Smooth muscle cell of trachea (primary cell): ENCODE measurements at places on chromosomes 1 and 21. TPM values are rescaled to one million over a fixed set of nuclear protein-coding genes. Genes with fewer than 3 reads are reported as not detected.

SLC30A10 gene
- not detected in 2 replicates for total RNA-seq

NUF2 gene
- 3.5 and 29.7 TPM in 2 replicates for total RNA-seq

SYT2 gene
- under 0.01 TPM in 1 of 2 replicates, not detected in the other for total RNA-seq

LRRN2 gene
- not detected in 2 replicates for total RNA-seq

RBM11 gene
- 0.58 TPM in 1 of 2 replicates, not detected in the other for total RNA-seq

SPRR3 gene
- not detected in 2 replicates for total RNA-seq

ERG gene
- total RNA-seq: 0.44 TPM in 1 of 2 replicates, not detected in the other

ACOT7 gene
- total RNA-seq: 31.8 and 37.4 TPM in 2 replicates

TEDDM1 gene
- total RNA-seq: not detected in 2 replicates

OLIG1 gene
- total RNA-seq: not detected in 2 replicates

PEAR1 gene
- 5.6 and 7.4 TPM in 2 replicates for total RNA-seq

CHODL gene
- 0.15 and 0.17 TPM in 2 replicates for total RNA-seq

RHOU gene
- 0.73 and 0.99 TPM in 2 replicates for total RNA-seq

LCE2C gene
- not detected in 2 replicates for total RNA-seq

ILDR2 gene
- under 0.01 and 0.17 TPM in 2 replicates for total RNA-seq

G0S2 gene
- total RNA-seq: 17.6 and 20.8 TPM in 2 replicates

TMPRSS3 gene
- not detected in 2 replicates for total RNA-seq

ACTL8 gene
- total RNA-seq: 0.15 TPM in 1 of 2 replicates, not detected in the other

CD244 gene
- total RNA-seq: not detected in 2 replicates

NKAIN1 gene
- 0.33 TPM in 1 of 2 replicates, not detected in the other for total RNA-seq

LRRC71 gene
- not detected in 2 replicates for total RNA-seq

TMPRSS15 gene
- not detected in 2 replicates for total RNA-seq

FABP3 gene
- total RNA-seq: 39.5 and 109 TPM in 2 replicates

NTMT2 gene
- total RNA-seq: not detected in 2 replicates

SPATA21 gene
- 0.17 TPM in 1 of 2 replicates, not detected in the other for total RNA-seq

CFHR3 gene
- total RNA-seq: not detected in 2 replicates

RGS7 gene
- total RNA-seq: 1.9 and 2.5 TPM in 2 replicates

PHF13 gene
- total RNA-seq: 12.6 and 17.0 TPM in 2 replicates

IL6R gene
- 16.9 and 35.6 TPM in 2 replicates for total RNA-seq

ZMYND12 gene
- total RNA-seq: 0.29 and 2.6 TPM in 2 replicates

PTPRU gene
- total RNA-seq: 14.4 and 42.5 TPM in 2 replicates

OR6N1 gene
- not detected in 2 replicates for total RNA-seq

NHLH1 gene
- total RNA-seq: not detected in 2 replicates

IGSF5 gene
- total RNA-seq: not detected in 2 replicates

RWDD3 gene
- 9.3 and 20.9 TPM in 2 replicates for total RNA-seq

KRTCAP2 gene
- total RNA-seq: 97.2 and 125 TPM in 2 replicates

EXTL1 gene
- total RNA-seq: 0.29 and 0.83 TPM in 2 replicates

OR10J1 gene
- total RNA-seq: not detected in 2 replicates

LCE1C gene
- total RNA-seq: not detected in 2 replicates
